ENCODE measurements at places on chromosomes 3 and 15.

DNA sequence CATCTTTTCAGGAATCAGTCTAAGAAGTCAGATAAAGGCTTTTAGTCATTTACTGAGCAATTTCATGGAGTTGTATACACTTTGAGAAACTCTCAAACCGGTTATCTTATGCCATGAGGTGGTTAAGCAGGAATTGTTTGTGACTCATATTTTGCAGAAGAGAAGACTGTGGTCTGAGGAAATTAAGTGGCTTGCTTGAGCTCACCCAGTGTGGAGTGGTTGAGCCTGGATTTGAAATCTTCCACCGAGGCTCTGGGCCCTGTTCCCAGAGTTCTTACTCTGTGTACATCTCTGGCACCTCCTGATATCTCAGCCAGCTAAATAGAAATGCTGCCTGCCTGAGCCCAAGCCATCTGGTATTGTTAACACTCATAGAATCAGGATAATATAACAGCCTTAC is 37.8 kb upstream of the BCL6 start:
- no peak for DNase-seq

DNA sequence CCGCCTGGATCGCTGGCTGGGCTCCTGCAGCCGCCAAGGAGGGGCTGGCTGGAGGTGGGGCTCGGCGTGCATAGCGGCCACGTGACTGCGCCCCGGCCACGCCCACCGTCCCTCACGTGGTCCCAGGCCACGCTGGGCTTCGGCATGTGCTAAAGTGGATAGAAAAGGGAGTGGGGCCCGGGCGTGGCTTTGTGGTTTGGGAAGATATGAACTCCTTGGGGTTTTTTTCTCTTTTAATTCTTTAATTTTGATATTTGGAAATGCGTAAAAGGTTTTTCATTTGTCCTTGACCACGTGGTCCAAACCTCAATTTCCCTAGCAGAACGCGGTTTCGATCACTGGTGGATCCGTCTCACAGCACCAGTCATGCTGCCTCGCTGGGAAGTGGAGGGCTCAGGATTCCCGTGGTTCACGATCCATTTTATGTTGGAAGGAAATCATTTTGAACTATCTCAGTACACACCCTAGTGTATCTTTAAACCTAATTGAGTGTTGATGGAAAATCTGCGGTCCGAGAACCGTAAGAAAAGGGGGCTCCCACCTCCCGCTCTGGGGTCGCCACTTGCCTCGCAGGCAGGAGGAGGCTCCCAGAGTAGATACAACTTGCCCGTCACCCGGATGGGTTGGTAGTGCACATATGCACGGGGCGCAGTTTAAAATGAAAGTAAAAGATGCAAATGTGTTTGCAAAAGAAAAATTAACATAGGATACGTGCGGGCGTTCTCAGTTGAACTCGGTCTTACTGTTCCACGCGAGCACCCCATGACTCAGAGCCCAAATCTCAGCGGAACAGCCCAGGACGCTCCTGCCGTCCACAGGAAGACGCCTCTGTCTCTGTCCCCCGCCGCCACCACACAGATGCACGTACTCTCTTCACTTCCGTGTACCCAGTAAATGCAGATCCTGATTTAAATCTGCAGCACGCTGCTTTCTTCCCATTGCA is 141.9 kb downstream of the PGPEP1L start:
- DNase-seq, result peak; percentile 27

DNA sequence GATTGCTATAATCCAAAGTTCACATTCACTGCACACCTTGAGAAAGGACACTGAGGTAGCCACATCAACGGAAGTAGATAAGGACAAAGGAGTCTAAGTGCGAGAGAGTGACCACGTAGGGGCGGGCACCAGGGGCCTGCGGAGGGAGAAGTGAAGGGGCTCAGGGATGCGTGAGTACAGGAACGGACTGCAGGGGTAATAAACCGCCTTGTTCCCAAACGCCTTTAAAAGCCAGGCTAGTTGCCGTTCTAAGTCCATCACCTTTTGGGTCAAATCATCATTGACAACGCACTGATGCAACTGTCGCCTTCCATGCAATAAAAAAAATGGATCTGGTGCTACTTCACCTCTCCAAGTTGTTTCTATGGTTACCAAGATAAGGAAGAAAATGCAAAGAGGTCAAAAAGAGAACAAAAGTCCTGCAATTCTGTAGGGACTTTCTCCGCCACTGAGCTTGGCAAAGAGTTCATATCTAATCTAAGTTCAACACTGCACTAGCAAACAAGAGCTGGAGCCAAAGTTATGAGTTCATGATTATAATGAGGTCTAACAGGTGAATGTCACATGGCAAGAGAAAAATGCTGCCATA is 32.6 kb upstream of the ATP11B start:
- no peak for DNase-seq

DNA sequence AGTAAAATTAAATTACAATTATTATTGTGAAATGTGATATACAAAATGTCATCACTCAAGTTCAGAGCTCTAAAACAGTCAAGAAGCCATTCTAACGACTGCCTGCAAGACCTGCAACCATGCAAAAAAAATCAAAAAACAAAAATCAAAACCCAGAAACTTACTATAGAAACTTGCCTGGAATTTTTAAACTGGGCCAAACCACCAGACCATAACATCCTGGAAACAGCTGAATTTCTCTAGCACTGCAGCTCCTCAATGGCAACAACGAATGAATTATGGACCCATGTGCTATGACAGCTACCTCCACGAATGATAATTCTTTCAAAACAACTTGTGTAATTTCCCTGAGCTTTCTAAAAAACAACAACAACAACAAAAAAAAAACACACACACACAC is 130.0 kb upstream of the KCNMB2 start:
- DNase-seq, result no peak

- DNase-seq, result peak; percentile 39
These were observed 57.5 kb upstream of the HERC1 start for GRCh38 chr15:63891079-63891767.

GRCh38 chr3:106542101-106542769 is 673.4 kb upstream of the CBLB start:
- DNase-seq, result no peak

GRCh38 chr3:62688050-62688449 is 187.2 kb downstream of the CADPS start:
- no peak for DNase-seq

DNA sequence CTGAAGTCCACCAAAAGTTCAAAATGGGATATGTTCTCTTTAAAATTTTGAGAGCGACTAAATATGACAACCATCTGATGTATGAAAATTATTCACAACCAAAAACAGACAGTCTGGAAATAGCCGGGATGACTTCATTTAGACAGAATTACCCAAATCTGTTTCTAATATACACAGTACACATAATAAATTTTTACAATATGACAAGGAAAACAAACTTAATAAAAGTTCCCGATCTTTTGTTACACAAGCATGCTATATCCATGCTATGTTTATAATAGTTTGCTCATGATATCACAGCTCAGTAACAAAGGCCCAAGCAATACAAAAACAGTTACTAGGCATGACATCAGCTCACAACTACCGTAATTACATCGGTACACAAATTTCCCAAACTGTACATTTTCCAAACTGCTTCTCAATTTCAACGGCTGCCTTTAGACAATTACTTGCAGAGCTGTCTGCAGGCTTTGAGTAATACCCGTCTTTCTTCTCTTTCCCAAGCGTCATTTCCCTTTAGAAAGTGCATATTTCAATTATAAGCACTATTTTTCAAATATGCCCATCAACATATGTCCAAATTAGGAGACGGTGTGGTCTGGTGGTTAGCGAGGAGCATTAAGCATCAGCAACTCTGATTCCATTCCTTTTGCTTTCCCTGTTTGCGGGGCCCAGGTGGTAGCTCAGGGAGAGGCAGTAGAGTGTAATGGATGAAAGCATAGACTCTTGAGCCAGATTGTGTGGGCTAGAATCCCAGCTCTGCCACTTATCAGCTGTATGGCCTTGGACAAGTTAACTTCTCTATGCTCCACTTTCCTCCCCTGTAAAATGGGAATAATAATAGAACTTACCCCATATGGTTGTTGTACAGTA is 481.2 kb downstream of the FOXP1 start:
- no peak for DNase-seq

DNA sequence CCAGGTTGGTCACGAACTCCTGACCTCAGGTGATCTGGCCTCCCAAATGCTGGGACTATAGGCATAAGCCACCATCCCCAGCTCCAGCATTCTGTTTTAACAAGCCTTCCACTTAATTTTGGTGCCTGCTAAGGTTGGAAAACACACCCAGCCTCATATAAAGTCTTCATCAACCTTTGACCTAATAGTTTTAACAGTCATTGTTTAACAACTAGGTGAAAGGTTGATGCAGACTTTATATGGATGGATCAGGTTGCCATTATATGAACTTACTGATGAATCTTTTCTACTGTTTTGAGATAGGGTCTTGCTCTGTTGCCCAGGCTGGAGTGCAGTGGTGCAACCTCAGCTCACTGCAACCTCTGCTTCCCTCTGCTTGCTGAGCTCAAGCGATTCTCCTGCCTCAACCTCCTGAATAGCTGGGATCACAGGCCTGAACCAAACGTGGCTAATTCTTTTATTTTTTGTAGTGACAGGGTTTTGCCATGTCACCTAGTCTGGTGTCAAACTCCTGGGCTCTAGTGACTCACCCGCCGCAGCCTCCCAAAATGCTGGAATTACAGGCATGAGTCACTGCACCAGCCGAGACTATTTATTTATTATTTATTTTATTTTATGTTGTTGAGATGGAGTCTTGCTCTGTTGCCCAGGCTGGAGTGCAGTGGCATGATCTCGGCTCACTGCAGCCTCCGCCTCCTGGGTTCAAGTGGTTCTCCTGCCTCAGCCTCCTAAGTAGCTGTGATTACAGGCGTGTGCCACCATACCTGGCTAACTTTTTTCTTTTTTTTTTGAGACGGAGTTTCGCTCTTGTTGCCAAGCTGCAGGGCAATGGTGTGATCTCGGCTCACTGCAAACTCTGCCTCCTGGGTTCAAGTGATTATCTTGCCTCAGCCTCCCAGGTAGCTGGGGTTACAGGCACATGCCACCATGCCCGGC is 3.1 kb upstream of the RPAP1 start:
- DNase-seq, result no peak

- no peak for DNase-seq
These were observed 58.5 kb downstream of the LIPC start for GRCh38 chr15:58490086-58490887.

DNA sequence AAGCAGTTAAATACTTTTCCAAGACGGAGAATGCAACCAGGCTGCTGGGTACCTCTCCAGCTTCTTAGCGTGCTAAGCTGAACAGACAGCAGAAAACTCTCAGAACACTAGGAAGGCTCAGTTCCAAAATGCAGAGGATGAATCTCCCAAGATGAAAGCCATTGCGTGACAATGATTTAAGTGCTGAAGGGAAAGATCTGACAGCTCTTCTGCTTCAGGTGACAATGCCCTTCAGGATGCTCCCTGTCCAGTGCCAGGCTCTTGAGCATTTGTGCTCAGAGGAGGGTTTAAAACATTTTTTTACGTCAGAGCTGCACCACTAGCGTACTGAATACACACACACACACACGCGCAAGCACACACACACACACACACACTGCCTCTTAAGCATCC is 26.3 kb downstream of the ARHGEF3 start:
- no peak for DNase-seq

DNA sequence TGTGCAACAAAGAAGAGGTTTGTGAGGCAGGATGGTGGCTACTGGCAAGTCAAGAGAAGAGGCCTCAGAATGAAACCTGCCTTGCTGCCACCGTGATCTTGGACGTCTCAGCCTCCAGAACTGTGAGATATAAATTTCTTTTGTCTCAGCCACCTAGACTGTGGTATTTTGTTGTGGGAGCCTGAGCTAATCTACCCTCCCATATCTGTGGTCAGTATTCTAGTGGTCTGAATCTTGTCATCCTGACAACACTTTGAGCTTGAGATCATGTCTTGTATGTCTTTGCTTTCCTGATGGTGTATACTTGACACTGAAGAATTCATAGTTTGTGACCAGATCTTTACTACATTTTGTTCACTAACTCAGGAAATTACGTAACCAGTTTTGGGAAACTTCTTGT is 240.6 kb upstream of the GOLIM4 start:
- no peak for DNase-seq

DNA sequence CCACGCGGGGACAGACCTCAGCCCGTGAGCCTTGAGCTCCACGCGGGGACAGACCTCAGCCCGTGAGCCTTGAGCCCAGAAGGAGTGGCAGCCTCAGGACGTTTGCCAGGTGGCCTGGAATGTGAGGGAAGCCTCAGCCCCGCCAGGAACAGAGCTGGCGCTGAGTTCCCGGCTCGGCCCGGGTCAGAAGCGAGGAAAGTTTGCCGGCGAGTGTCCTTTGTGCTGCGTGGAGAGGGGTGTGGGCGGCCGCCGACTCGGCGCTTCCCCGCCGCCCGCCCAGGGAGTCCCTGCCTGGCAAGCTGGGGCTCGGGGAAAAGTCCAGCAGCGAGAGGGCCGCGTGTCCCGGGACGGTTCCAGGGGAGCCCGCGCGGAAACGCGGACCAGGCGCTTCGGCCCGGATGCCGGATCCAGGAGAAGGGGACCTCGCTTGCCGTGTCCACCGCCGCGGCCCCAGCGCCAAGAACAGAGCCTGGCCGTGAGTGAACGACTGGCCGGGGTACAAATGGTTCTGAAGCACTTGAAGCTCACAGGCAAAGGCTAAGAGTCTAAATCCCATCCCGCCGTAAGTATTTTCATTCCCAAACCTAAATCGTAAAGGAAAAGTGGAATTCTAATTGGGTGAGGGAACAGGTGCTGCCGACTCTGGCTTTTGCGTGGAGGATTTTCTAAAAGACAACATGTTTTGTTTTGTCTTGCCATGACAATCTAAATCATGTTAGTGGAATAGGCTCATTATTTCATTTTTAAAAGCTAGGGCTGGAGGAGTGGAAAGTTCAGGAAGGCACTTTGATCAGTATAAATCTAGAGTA is 1.7 kb downstream of the LRRN1 start:
- DNase-seq, result no peak

DNA sequence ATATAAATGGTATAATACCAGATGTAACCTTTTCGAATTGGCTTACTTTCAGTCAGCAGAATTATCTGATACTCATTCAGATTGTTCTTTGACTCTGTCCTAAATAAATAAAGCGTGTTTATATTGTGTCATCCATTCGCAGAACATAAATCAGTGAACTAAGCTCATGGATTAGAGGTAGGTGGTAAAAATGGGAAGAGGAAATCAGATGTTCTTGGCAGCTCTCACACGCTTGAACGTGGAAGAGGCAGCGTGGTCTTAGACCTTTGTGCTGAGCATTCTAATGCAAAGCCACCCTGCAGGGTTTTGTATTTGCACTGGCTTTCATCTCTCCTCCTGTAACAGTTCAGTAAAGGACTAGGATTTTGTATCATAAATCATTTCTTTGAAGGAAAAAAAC is 441.4 kb downstream of the GABRG3 start:
- peak; percentile 23 for DNase-seq
